Activated CD4-positive, alpha-beta T cell treated with anti-CD3 and anti-CD28 coated beads for 4 hours (primary cell): ENCODE measurements at places on chromosomes 12 and 14.
A peak's percentile ranks its signal among the peaks of the same experiment; 100 is the strongest.

- no peak for DNase-seq
Measured at GRCh38 chr12:54988402-54989054, 4.0 kb upstream of the TESPA1 start.

- DNase-seq = no peak
Measured at GRCh38 chr14:63547798-63548335, 4.7 kb upstream of the PPP2R5E start.

- DNase-seq = no peak
Measured at GRCh38 chr14:97106609-97107008, 309.4 kb downstream of the VRK1 start.

DNA sequence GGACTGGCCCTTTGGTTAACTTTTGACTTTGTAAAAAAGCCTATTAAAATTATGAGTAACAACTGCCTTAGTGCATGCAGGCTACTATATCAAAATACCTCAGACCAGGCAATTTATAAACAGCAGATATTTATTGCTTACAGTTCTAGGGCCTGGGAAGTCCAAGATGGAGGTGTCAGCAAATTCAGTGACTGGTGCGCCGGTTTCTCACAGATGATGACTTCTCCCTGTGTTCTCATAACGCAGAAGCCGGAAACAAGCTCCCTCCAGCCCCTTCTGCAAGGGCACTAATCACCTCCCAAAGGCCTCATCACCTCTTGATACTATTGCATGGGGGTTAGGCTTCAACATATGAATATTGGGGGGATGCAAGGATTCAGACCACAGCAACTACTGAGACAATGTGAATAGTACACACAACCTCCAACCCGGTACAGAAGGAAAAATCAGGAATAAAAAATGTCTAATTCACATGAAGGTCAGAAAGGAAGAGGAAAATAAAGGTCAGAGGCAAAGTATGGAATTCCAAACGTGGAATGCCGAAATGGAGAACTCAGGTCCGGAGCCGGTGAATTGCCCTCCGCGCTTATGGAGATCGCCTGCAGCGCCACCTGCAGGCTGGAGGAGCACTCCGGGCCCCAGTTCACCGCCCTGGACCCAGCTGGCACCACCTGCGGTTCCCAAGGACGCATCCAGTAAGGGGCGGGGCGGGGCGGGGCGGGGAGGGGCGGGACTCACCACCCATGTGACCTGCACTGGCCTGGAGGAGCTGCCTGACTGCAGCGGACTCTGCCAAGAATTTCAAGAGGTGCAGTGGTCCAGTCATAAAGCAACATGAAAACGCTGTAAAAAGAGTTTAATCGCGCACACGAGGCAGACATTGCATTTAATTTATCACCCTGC lies 203.4 kb downstream of the KIF26A start:
- DNase-seq = no peak

- no peak for DNase-seq
Measured at GRCh38 chr12:119901670-119902069, 24.6 kb upstream of the CIT start.

DNA sequence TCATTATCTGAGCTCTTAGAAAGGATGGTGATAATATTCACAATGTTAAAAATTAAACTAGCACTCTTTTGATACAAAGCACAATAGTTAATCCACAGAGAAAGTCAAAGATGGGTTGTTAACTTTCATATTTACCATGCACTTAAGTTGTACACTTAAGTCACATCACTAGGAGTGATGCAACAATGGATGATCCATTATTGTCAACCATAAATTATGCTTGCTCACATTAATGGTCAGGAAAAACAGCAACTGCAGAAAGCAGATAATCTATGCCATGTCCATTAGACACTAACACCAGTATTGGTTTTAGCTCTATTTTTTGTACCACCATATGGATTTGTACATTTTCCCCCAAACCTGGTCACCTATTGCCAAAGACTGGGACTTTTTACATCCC lies 195.5 kb downstream of the FOXA1 start:
- no peak for DNase-seq

GRCh38 chr12:130181211-130181610 lies 18.9 kb downstream of the FZD10 start:
- no peak for DNase-seq

DNA sequence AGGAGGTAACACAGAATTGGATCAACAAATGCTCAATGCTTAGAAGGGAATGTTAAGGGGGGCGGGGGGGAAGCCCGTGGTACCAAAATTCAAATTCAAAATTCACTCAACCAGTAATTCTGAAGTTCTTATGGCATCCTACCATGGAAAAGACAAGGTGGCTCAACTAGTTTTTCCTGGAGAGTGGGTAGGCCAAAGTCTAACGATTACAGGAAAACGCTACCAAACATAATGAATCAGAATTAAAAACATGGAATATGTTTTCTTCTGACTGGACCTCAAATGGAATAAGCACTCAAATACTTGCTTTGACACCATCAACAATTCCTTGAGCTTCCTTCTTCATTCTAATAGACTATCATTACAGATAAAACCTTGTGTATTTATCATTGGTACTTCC lies 2.3 kb downstream of the NACA start:
- DNase-seq = no peak

GRCh38 chr12:104669089-104669721 lies 212.5 kb downstream of the CHST11 start:
- DNase-seq = no peak

DNA sequence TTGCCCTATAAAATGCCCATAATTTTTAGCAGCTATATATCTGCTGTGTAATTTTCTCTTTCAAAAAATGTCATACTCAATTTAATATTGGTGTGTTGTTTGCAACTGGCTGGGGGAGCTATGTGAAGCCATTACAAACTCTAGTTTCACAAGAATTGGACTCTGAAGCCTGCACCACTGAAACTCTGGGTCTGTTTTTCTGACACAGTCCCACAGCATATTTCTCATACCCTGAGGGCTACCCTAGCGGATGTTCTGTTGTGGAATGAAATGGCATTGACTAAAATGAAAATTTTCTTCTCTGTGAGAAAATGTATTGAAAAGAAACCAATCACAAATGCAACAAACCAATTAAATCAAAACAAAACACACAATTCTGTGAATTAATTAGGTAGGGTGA lies 284.6 kb upstream of the NPAS3 start:
- no peak for DNase-seq

- no peak for DNase-seq
Measured at GRCh38 chr12:108711489-108712164, 19.7 kb downstream of the CORO1C start.

DNA sequence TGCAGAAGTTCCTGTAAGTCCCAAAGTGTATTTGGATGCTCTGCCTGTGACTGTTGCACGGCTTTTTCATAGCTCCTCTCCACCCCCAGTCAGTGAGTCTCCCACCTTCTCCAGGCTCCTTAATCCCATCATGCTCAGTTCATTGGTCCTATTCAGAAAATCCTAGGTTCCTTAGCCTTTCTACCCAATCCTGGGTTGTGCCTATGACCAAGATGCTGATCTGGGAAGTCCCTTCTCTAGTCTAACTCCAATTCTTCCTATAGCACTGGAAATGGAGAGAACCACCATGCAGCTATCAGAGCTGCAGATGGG lies 7.7 kb downstream of the CISTR start:
- no peak for DNase-seq

DNA sequence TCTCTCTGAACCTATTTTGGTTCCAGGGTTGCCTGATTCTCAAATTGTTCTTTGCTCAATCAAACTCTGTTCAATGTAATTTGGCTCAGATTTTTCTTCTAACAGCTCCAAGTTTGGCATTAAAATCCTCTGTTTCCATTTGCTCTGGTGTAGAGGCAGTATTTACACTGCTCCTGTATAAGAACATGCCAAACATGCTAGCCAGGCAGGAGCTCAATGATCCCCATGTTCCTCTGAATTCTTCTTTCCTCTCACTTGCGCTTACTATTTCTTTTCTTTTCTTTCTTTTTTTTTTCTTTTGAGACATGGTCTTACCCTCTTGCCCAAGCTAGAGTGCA lies 17.2 kb downstream of the SDR9C7 start:
- no peak for DNase-seq

GRCh38 chr12:120687578-120688289 lies 785 bp downstream of the MLEC start:
- DNase-seq = peak; percentile 38

DNA sequence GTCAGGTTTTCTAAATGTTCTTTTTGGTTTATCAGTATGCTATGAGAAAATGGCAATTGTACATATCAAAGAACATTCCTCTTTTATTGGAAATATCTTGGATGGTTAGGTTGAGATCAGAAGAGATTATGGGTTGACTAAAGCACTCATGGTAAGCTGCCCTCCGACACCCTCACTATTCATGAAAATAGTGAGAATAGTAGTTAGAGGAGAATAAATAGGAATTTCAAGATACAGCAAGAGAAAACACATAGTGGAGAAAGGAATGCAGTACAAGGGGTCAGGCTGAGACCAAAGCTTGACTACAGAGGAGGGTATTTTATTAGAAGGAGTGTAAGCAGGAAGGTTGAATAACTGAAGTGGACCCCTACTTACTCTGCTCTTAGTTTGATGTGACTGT lies 112.5 kb downstream of the PTPRQ start:
- no peak for DNase-seq

DNA sequence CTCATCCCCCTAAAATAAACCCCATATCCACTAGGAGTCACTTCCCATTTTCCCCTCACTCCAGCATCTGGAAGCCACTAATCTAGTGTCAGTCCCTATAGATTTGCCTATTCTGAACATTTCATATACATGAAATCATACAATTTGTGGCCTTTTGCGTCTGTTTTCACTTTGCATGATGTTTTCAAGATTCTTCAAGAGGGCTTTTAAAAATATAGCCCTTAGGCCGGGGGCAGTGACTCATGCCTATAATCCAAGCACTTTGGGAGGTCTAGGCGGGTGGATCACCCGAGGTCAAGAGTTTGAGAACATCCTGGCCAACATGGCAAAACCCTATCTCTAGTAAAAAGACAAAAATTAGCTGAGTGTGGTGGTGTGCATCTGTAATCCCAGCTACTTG lies 104.7 kb downstream of the VEZT start:
- no peak for DNase-seq

DNA sequence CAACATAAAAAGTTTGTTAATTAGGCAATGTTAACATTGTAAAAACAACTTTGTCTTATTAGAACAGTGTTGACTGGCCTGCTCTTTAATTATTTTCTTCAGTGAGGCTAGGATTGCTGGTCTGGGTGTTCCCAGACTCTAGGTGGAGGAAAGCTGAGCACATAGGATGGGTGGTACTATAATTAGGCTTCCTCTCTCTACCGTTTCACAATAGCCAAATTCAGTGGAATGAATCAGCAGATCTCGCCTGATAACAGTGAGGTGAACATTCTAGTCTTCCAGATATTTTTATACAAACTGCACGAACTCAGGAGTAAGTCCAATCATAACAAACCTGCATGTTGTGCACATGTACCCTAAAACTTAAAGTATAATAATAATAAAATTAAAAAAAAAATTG lies 11.9 kb downstream of the PTGDR start:
- DNase-seq = no peak

- DNase-seq = no peak
Measured at GRCh38 chr14:75044752-75045151, 6.5 kb downstream of the MLH3 start.

DNA sequence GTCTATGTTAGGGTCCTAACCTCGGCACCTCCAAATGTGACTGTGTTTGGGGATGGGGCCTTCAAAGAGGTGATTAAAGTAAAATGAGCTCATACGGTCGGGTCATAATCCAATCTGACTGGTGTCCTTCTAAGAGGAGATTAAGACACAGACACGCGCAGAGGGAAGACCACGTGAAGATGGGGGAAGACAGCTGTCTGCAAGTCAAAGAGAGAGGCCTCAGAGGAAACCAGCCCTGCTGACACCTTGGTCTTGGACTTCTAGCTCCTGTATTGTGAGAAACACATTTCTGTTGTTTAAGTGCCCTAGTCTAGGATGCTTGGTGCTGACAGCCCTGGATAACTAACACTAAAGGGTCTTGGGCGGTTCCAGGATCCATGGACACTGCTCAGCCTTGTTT lies 109.6 kb downstream of the DICER1 start:
- DNase-seq = no peak

GRCh38 chr12:16189849-16190248 lies 87.6 kb downstream of the SLC15A5 start:
- DNase-seq = no peak

DNA sequence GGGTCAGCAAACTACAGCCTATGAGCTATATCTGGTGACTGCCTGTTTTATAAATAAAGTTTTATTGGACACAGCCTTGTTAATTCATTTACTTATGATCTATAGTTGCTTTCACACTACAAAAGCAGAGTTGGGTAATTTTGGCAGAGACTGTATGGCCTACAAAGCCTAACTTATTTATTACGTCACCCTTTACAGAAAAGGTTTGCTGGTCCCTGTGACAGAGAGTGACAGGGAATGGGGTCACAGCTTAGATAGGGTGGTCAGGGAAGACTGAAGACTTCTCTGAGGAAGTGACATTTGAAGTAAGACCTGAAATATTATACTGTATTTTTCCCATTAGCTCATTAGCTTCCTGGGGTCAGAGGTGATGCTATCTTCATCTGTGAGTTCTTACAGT lies 75.7 kb upstream of the NEDD1 start:
- no peak for DNase-seq

DNA sequence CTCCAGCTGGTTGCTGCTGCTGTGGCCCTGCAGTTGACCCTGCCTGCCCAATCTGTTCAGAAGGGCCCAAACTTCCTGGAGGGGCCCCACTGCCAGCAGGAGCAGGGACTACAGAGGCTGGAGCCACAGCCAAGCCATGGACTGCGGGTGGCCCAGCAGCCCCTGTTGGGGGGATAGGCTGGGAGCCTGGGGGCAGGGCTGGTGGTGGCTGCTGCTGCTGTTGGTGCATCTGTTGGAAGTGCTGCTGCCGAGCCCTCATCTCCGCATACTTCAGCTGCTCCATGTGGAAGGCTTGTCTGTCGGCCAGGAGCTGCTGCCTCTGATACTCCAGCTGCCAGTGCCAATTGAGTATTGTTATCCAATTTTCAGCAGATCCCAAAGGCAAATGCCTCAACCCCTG lies 7.2 kb downstream of the MYL6 start:
- DNase-seq = no peak
